ENCODE measurements at places on chromosomes 4 and X.

DNA sequence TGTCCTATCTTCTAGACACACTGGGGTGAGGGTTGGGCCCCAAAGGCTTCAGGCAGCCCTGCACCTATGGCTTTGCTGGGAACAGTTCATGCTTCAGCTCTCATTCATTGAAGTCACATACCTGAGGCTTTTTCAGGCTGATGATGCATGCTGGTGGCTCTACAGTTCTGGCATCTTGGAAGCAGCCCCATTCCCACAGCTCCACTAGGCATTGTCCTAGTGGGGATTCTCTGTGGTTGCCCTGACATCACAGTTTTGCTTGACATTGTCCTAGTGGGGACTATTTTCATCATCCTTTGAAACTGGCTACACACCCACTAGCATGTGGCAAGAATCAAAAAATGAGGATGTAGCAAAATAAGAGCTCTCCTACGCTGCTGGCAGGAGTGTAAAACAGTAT is 37.7 kb upstream of the C4orf17 start:
- no peak for DNase-seq

- DNase-seq, result no peak
These were observed 10.5 kb upstream of the TIGD2 start for GRCh38 chr4:89100853-89101252.

DNA sequence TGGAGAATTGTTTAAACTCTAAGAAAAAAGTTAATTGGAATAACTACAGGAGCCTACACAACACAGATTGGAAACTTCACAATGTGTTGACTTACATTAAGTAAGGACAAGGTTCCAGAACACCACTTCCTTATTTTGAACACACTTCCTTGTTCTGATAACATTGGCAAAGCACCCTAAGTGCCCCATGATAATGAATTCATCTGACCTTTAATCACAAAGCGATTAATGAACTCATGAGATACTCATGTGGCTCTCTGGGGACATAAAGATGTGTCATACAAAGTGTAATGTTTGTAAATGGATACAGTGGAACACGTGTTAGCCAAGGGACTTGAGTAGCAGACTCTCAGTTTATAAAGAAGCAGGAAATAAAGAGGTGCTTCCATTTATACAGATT is 69.0 kb upstream of the ATOH1 start:
- peak; percentile 2 for DNase-seq

DNA sequence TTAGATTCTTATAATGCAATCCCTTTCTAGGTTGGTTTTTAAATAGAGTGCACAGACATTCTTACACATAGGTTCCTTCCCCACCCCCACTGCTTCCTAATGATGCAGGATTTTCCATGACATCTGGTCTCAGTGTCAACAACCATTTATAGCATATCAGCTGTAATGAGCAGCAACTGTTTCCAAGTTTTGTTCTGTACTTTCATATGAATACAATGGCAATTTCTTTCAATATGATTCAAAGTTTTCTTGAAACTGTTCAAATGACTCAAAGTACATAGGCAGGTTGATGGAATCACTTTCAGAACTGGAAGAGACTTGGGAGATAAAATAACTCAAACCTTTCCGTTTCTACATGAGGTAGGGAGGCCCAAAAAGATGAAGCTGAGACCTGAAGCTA is 220.7 kb downstream of the CAMK2D start:
- no peak for DNase-seq

DNA sequence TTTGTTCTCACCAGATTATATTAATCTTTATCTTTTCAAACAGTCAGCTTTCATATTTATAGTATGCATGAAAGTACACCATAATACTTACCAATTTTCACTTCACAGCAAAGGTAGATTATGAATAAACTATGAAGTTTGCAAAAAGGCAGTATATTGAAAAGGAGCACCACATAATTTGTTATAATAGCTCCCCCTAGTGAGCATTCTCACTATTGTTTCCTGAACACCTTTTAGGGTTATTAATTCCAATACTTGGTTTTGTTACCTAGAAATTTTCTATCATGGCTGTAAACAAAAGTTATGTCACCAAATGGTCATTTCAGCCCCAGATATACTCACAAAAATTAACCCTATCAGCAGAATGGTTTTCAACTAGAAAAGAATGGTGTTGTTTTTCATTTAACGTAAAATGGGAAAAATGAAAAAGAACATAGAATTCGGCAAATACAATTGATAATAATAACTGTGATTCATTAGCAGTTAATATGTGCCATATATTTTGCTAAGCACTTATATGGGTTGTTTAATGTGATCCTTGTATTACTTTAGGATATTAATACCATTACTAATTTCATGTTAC is 30.2 kb upstream of the NKX6-1 start:
- DNase-seq, result peak; percentile 15

DNA sequence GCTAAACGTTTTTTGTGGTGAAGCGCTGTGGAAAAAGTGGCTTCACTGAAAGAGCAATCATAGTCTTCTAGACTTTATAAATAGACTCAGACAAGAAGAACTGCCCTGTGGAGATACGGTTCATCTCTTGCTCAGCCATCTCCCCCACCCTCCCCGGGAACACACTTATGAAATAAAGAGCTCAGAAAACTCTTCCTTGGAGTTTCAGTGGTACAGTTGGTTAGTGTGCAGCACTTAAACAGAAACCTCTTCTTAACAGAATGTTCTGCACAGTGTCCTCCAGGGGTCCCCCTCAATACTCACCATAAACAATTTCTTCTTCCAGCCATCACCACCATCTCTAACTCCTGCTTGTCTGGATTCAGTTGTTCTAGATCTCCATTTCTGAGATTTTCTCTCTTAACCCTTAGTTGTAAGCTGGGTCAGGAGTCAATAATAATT is 313.0 kb downstream of the ARHGAP10 start:
- no peak for DNase-seq

DNA sequence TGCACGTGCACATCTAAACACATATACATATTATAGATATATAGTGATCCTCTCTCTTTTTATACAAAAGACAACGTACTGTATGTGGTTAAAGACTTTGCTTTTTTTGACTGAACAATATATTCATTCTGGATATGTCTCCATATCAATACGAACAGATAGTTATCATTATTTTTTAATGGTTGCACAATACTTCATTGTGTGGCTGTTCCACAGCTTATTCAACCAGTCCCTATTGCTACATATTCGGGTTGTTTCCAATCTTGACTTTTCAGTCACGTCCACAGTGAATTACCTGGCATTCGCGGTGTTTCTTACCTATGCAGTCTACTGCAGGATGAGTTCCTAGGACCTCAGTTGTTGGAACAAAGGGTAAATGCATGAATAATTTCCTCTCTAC is 53.1 kb downstream of the FGFBP1 start:
- DNase-seq, result no peak

- no peak for DNase-seq
These were observed 323.2 kb upstream of the GIMD1 start for GRCh38 chr4:106691749-106692148.

- DNase-seq, result no peak
These were observed 549.8 kb upstream of the INTU start for GRCh38 chr4:127082986-127083385.

- no peak for DNase-seq
These were observed 13.3 kb upstream of the DYNLT3 start for GRCh38 chrX:37860721-37861120.

DNA sequence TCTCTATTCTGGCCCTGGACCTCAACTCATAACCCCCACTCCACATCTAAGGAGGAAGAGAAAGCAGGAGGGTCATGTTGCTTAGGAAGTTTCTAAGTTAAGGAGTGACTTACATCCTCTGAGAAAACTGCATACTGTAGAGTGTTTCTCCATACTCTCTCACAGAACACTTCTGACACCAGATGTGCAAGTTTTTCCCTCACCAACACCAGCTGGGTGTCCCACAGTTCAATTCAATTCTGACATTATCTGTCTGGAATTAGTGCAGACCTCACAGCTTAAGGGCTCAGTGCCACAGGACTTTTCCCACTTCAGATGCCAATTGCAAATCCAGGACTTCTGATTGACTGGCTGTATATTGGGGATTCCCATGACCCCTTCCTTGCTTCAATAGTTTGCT is 89.0 kb upstream of the SFRP2 start:
- DNase-seq, result no peak

- peak; percentile 7 for DNase-seq
These were observed 95.4 kb downstream of the SLC2A9 start for GRCh38 chr4:9925750-9926439.

DNA sequence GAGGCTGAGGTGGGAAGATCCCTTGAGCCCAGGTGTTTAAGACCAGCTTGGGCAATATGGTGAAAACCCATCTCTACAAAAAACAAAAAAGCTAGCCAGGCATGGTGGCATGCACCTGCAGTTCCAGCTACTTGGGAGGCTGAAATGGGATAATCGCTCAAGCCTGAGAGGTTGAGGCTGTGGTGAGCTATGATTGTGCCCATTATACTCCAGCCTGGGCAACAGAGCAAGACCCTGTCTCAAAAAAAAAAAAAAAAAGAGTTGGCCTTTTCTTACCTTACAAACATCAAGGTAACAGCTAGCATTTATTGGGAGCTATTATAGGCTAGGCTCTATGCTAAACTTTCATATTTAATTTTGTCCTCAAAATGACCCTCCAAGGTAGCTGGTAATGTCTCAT is 43.4 kb downstream of the PTTG2 start:
- no peak for DNase-seq

DNA sequence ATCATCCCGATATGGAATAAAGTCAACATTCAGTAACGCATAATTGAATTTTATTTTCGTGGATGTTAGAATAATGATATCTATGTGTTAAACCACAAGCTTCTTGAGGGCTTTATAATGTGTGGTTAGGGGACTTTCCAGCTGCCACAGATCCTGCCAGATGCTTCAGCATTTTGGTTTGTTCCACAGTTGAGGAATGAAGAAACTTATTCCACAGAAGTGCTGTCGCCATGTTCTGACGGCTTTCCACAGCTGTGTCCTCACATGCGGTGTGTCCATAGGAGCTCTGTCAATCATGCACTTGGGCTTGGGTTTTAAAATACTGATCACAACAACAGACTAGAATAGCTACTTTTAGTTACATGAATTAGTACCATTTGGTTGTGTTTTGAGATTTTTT is 411.9 kb downstream of the TRIML1 start:
- DNase-seq, result no peak

- DNase-seq, result peak; percentile 42
These were observed 83.3 kb downstream of the SPRY1 start for GRCh38 chr4:123479944-123480343.

- no peak for DNase-seq
These were observed 72.9 kb downstream of the COMMD8 start for GRCh38 chr4:47390428-47391125.

- DNase-seq, result no peak
These were observed 263.9 kb upstream of the CXXC4 start for GRCh38 chr4:104758574-104758973.

- DNase-seq, result no peak
These were observed 17.4 kb upstream of the TMEM184C start for GRCh38 chr4:147599769-147600168.

DNA sequence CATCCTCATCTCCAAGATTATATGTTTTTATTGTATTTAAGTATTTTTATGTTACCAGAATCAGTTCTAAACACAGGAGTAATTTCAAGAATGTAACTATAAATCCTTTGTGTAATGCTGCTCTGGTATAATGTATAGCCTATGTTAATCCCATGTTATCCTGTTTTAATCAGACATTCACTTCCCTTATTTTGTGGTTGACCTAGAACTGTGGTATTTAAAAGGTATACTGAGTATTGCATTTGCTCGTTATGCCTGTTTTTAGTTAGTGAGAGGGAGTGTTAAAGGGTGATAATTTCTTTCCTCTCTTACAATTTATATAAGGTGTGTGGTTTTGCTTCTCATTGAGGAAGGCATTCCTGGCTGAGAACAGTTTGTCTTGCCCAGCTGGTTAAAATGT is 26.2 kb downstream of the MTM1 start:
- DNase-seq, result no peak

GRCh38 chr4:54571293-54572151 is 86.2 kb upstream of the KIT start:
- DNase-seq, result no peak

- no peak for DNase-seq
These were observed 170.5 kb upstream of the NOCT start for GRCh38 chr4:138845054-138845453.

GRCh38 chr4:101933855-101934254 is 143.3 kb downstream of the BANK1 start:
- no peak for DNase-seq

- DNase-seq, result peak; percentile 61
These were observed at the start of gene FAM114A1 for GRCh38 chr4:38867478-38868058. FAM114A1 (plus strand) TSS chr4:38867806; CDS start chr4:38878079, 10,273 bp downstream.

GRCh38 chrX:53280331-53281320 is 758 bp downstream of the IQSEC2 start:
- no peak for DNase-seq

- DNase-seq, result no peak
These were observed 7.6 kb upstream of the NUDT9 start for GRCh38 chr4:87414816-87415215.

DNA sequence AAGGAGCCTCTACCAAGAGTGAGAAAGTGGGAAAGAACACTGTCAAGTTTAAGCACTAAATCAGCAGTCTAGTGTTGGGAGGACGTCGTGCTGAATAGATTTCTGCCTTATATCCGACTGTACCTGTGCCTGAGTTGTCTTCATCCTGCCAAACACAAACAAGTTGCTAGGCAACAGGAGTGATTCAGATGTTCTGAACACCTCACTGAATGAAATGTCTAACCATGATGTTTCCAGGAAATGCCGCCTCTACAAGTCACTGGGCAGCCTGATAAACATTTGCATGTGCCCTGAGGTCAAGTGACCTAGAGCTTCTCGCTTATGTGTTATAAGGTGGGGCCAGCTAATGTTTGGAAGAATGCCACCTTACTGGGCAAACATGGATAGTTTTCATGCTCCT is 37.9 kb downstream of the SGMS2 start:
- DNase-seq, result peak; percentile 45

Data from SW480 (cell line).